ENCODE measurements at places on chromosomes 1 and 21.

DNA sequence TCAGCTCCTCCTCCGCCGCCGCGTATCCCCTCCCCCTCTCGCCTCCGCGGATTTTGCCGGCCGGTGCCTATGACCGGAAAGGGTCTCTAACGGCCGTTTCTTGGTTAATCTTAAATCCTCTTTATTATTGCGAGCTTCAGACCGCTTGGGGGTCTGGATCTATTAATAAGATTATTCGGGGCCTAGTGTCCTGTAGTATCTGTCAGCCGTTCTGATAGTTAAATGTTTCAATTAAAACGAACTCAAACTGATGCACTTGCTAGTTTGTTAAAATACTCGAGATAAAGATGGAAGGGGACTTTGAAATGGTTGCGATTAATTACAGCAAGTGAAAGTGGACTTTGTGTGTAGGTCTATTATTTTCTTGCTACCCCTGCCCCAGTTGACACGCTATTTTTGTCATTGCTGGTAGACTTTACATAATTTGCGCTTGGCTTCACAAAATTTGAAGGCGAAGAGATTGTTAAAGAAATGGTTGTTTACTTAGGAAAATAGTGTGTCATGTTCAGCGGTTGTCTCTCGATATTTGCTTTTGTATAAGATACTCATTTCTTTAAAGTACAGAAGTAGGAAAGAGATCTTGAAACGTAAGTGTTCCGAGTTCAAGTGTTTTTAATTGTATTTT is 779 bp downstream of the SON start:
- DNase-seq = no peak

DNA sequence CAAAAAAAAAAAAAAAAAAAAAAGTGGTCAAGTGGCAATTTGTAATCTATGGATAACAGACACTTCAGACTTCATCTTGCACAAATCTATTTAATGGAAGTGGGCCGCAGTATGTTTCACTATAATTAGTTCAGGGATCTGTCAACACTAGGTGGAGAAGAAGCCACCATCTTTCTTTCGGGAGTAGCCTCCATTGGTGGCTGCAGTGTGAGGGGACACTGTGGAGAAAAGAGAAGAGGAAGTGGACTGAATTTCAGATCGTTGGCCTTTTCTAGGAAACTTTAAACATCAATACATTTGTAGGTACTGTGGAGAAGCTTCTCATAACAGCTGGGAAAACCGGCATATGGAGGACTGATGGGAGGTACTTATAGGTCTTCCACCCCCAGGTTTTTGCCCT is 8.0 kb upstream of the ELAPOR1 start:
- DNase-seq = no peak

GRCh38 chr1:234987415-234988154 is 141.1 kb downstream of the TOMM20 start:
- DNase-seq = peak; percentile 95

GRCh38 chr1:47757226-47757975 is 239.8 kb downstream of the TRABD2B start:
- no peak for DNase-seq

- DNase-seq = no peak
Observed at GRCh38 chr1:184768467-184768866, 13.8 kb upstream of the EDEM3 start.

DNA sequence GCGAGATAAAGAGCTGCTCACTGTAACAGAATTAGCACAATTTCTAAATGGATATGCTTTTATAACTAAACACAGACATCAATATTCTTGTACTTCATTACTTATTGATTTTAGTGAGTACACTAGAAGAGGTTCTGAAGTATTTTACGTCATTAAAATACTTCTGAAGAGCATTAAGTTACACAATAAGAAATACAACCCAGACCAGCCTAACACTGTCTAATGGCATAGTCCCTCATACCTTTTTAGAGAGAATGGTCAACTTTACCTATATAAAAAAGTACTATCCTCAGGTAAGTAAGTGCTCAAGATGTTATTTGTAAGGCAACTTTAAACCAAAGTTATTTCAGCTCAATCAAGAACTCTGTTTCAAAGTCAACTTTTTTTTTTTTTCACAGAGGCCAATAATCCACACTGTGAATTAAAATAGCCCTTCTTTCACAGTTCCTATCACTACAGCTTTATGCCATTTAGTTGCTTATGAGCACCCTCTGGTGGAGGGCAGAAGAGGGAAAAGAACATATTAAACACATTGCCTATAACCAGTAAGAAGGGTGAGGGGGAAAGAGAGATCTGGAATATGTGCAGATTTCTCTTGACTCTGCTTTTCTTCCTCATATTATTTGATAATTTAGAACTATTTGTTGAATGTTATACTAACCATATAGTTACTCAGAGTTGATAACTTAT is 182.1 kb upstream of the DMRTA2 start:
- peak; percentile 46 for DNase-seq

DNA sequence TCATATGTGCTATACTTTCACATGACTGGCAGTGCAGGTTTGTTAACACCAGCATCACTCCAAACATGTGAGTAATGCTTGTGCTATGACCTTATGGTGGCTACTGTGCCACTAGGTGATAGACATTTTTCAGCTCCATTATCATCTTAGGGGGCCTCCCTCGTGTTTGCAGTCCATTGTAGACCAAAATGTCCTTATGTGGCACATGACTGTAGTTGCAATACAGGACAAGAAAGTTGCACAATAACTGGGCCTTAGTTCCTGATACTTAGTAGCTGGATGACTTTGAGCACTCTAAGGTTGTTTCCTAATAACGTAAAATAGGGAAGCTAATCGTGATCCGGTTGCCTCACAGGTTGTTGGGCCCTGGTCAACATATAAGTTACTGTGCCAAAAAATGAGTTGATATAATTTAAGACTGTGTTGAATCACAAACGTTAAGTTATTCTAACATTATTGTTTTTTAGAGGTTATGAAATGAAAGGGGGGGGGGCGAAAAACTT is 511 bp upstream of the SNX27 start:
- peak; percentile 46 for DNase-seq

GRCh38 chr1:78565393-78565792 is 54.9 kb upstream of the IFI44L start:
- DNase-seq = no peak

- no peak for DNase-seq
Observed at GRCh38 chr1:62800825-62801306, 16.9 kb downstream of the ATG4C start.

- no peak for DNase-seq
Observed at GRCh38 chr1:59570524-59570923, 244.2 kb upstream of the HOOK1 start.

DNA sequence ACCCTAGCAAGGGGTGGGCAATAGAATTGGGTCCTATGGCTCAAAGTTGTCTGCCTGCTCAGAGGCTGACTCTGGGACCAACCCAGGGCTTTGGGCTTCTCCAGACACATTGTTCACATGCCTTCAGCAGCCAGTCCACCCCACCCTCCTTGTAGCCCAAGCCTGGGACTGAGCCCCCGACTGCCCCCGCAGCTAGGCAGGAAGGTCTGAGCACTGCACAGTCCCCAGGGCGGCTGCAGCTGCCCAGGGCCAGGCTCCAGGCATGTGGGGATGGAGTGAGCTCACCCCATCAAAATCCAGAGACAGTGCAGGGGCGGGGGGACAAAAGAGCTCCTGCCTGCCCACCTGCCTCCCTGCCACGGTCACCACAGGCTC is 35.6 kb downstream of the HSPG2 start:
- peak; percentile 79 for DNase-seq

- DNase-seq = no peak
Observed at GRCh38 chr21:24294171-24294570, 1313.1 kb downstream of the MRPL39 start.

- no peak for DNase-seq
Observed at GRCh38 chr1:98386675-98387440, 274.7 kb upstream of the SNX7 start.

GRCh38 chr1:246597340-246597739 is 31.1 kb downstream of the CNST start:
- peak; percentile 68 for DNase-seq

All from fibroblast of skin of scalp (primary cell).